ENCODE measurements at places on chromosomes 2 and 18. TPM values are rescaled to one million over a fixed set of nuclear protein-coding genes. Genes with fewer than 3 reads are reported as not detected.

Gene TCF4
- total RNA-seq: 181 TPM

Gene ZNF804A
- 27.7 TPM for total RNA-seq

Gene PLEK
- 224 TPM for total RNA-seq

Gene POMC
- not detected for total RNA-seq

Gene ANKRD30BL
- not detected for total RNA-seq

Gene IL36A
- not detected for total RNA-seq

Gene MAPK4
- not detected for total RNA-seq

Data from Karpas-422 (cell line).